ENCODE measurements at places on chromosomes 7 and 10.

- no peak for DNase-seq
Observed at GRCh38 chr7:31935124-31936054, 134.8 kb downstream of the PDE1C start.

DNA sequence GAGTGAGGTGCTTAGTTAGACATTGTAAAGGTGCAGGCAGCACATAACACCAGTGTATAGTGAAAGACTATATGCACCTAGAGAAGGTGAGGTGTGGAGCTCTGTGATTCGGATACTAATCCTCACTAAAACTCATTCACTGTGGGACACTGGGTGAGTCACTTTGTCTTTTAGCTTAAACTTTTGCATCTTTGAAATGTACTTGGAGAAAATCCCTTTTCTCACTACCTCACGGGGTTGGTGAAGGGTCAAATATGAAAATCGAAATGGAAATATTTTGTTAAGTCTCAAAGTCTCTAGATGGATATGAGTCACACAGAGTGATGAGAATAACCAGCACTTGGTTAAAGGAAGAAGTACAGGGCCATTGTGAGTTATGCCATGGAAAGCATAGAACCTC is 38.0 kb downstream of the MDFIC start:
- no peak for DNase-seq

DNA sequence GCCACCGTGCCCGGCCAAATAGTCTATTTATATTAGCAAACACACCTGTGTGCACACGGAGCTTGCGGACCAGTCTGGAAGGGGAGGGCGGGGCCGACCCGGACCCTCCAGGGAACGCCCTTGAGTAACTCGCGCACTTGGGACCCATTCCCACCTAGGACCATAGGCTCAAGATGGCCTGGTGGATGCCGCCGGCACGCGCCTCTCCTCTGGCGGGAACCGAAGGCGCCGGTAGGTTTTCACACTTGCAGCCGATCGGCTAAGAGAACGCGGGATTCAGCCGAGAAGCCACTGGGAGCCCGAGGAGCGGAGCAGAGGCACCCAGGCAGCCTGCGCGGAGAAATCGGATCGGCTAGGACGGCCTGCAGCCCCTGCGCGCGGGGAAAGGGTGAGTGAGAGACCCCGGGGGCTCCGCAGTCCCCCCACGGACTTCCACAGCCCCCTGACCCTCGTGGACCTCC is 18.9 kb downstream of the IFT22 start:
- no peak for DNase-seq

DNA sequence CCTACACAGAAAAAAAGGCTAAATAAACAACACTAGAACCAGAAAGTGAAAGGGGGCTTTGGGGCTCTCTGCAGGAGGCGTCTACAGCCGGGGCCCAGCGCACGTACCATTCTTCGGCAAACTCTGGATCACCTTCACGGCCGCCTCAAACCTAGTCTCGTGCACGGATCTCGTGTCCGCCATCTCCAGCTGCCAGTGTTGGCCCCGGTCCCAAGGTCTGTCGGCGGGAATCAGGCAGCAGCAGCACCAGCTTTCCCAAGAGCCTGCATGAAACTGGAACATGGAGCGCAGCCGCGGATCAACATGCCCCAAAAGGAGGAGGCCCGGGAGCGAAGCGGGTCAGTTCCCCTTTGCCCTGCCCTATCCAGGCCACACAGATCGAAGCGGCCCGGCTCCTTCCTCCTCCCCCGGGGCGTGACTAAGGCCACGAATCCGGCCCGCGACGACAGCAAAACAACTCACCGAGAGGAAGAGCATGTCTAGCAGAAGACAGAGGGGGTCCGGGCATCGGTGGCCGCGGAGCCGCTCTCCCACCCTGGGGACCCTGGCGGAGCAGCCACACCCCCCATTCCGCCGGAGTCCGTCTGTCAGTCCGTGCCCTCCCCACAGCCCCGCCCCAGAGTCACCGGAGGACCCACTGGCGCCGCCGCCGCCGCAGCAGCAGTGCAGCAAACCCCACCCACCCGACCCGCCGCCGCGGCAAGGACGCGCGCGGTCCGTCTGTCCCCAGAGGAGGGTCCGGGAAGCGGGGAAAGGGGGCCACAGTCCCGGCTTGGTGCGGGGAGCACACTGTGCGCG is at the start of gene ACBD5:
ACBD5 (minus strand) TSS at position 586 of the 798 bp plus-strand sequence; CDS start at position 477, 109 bp downstream.
- DNase-seq: peak; percentile 81

DNA sequence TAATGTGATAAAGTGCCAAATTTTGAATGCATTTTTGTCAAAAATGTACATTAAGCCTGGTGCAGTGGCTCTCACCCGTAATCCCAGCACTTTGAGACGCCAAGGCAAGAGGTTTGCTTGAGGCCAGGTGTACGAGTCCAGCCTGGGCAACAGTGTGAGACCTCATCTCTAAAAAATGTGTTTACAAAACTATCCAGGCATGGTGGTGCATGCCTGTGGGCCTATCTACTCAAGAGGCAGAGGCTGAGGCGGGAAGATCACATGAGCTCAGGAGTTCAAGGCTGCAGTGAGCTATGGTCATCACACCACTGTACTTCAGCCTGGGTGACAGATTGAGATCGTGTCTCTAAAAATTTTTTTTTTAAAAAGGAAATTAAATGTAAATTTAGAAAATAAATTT is 18.5 kb upstream of the MGMT start:
- DNase-seq: no peak

DNA sequence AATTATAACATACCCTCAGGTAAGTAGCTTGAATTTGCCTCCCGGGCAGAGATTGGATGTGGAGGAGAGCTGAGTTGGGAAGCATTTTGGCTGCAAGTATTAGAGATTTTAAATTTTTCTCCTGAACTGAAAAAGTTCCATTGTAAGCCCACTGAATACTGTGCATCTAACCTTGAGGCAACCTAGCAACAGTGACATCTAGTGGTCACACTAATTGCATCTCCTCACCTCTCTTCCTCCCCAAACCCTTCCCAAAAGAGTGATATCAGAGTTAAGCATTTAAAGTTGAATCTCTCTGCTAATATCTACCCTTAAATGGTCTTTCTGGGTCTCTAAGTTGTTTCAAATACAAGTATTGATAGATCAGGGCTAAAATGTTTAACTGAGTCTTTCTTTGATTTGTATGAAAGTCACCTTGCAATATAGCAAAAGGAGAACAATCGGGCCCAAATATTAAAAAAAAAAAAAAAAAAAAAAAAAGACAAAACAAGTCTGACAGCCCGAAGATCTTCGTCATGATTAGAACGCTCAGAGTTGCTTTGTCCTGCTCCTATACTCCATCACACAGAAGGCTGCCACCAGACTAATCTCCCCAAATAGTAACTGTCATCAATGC is 40.4 kb upstream of the DLX5 start:
- DNase-seq: no peak

DNA sequence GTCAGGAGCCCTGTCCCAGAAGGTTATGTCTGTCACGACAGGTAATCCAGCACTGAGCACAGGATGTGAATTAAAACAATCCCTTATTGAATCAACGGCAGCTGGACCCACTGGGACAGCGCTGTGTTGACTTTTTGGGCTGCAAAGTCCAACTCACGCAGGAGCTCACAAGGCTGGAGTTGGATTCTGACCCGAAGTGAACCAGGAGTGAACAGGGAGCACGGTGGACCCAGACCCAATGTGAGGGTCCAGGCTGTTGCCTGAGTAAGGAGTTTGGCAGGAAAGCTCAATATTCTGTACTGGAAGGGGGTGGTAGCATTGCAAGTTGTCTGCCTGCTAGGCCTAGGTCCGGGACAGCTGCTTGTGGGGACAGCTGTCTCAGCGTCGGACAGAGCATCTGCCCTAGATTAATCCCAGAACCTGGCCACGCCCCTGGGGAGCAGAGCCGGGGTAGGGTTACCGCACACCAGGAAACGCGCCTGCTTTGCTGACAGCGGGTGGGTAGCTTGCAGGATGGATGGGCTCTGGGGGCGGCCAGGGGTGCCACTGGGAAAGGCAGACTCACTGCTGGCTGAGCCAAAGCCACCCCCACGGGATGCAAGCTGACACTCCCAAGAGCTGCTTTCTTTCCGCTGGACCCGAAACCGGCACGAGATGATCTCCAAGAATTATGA is 24.0 kb downstream of the COL26A1 start:
- no peak for DNase-seq

DNA sequence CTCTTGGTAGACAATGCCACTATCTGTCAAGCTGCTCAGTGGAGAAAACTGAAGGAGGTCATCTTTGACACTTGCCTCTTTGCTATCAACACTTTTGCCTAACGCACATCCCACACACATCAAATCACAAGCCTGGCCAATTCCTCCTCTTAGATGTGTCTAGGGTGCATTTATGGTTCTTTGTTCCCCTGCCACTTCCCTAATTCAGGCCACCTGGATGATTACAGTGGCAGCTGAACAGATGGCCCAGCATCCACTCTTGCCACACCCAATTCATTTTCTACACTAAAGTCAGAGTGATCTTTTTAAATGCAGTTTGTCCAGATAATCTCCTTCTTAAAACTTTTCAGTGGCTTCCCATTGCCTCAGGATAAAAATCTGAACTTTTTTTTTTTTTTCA is 58.6 kb downstream of the LAMB4 start:
- no peak for DNase-seq

DNA sequence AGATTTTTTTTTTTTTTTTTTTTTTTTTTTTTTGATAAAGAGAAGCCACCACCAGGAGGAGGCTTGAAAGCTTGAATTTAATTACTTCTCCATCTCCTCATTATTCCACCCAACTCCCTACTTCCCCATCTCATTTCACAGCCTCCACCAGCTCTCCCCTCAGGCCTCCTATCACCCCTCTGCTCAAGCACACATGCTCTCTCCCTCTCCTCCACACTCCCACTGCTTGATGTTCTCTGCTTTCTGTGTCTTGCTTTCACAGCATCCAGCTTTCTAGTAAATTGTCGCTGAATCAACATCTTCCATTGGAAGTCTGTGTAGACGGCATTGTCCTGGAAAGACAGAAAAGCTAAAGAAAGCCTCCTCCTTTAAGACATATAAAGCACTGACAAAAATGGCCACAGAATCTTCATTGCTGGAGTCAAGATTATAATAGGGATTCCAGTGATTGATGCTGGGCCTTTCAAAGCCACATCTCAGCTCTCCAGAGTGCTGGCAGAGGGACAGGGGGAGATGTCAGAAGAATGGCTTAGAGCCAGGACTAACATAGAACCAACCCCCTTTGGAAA is 58.3 kb downstream of the DOCK4 start:
- no peak for DNase-seq

GRCh38 chr10:94000638-94001415 is 7.1 kb downstream of the PLCE1 start:
- no peak for DNase-seq

DNA sequence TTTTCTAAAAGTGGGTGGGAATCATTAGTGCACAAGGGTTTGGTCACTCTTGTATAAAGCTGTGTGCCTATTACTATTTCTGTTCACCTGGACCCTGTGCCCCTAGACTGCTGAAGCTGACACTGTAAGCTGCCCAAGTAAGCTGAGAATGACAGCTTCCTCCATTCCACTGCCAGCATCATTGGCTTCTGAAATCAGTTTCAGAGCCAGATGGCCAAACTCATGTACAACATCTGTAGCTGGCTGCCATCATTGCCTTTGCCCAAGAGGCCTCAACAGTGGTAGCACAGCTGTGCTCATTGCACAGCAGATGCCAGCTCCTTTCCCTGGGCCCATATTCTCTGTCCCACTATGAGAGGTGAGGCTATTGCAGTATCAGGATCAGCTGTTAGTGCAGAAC is 165.7 kb downstream of the CPEB3 start:
- DNase-seq: no peak

GRCh38 chr10:112985690-112986543 is 35.9 kb downstream of the TCF7L2 start:
- peak; percentile 32 for DNase-seq

GRCh38 chr7:155090684-155091083 is 20.6 kb downstream of the HTR5A start:
- DNase-seq: no peak

- DNase-seq: no peak
Observed at GRCh38 chr10:78812571-78813318, 256.0 kb upstream of the ZMIZ1 start.

GRCh38 chr10:120456626-120457430 is at the start of gene PLPP4:
Gene PLPP4, plus strand, starts transcription at chr10:120457227. Its CDS starts 79 bp downstream, at chr10:120457306.
- no peak for DNase-seq

All from uterus (tissue), 4 donors.